ENCODE measurements at places on chromosomes 4 and X. TPM values are rescaled to one million over a fixed set of nuclear protein-coding genes. Genes with fewer than 3 reads are reported as not detected.

KLF3 gene
- 12.9 TPM for total RNA-seq

TCP11X2 gene
- total RNA-seq = not detected

DGAT2L6 gene
- not detected for total RNA-seq

F8A2 gene
- not detected for total RNA-seq

SPP1 gene
- total RNA-seq = 160 TPM

All from A549 treated with AZD2906 at 1 μM for 4 hours (cell line).